ENCODE measurements at places on chromosomes 16 and 17. TPM values are rescaled to one million over a fixed set of nuclear protein-coding genes. Genes with fewer than 3 reads are reported as not detected.

Gene C16orf87
- 11.7 TPM for total RNA-seq

Gene GHDC
- total RNA-seq = 37.4 TPM

Gene MT1E
- total RNA-seq = not detected

Gene MAPT
- total RNA-seq = 1.6 TPM

Gene ADAP2
- total RNA-seq = 2.1 TPM

Gene SMARCD2
- total RNA-seq = 46.7 TPM

Gene DHRS7B
- 15.3 TPM for total RNA-seq

DNA sequence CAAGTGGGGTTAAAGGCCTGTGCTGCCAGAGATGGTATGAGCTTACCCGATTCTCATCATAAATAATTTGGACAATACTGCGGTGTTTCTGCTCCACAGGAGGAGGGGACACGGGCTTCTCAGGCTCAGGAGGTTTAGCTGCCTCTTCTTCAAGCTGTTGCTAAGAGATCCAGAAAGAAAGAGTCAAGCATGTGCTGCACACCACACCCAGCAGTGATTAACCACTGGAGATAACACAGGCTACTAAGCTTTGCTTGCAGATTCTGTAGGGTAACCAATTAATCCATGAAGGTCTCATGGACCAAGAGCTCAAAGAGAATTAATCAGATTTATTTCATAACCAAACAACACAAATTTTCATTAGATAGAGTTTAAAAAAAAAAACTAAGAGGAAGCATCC is 56.6 kb downstream of the NCOR1 start:
- no peaks in the 10 kb centered on the region for H3K4me1 ChIP-seq
- H3K27me3 ChIP-seq = no peaks in the 10 kb centered on the region
- no peak overlapping the region for H3K4me3 ChIP-seq
- peaks cover 15% of the 10 kb centered on the region for H3K36me3 ChIP-seq

GRCh38 chr17:41784207-41784744 is 2.2 kb downstream of the JUP start:
- H3K4me1 ChIP-seq = peaks cover 54% of the 10 kb centered on the region
- H3K27me3 ChIP-seq = no peaks in the 10 kb centered on the region
- H3K27ac ChIP-seq = peak overlapping the region; percentile 93
- DNase-seq = peak; percentile 90
- H3K36me3 ChIP-seq = peaks cover 91% of the 10 kb centered on the region
- H3K4me3 ChIP-seq = peak overlapping the region; percentile 95

DNA sequence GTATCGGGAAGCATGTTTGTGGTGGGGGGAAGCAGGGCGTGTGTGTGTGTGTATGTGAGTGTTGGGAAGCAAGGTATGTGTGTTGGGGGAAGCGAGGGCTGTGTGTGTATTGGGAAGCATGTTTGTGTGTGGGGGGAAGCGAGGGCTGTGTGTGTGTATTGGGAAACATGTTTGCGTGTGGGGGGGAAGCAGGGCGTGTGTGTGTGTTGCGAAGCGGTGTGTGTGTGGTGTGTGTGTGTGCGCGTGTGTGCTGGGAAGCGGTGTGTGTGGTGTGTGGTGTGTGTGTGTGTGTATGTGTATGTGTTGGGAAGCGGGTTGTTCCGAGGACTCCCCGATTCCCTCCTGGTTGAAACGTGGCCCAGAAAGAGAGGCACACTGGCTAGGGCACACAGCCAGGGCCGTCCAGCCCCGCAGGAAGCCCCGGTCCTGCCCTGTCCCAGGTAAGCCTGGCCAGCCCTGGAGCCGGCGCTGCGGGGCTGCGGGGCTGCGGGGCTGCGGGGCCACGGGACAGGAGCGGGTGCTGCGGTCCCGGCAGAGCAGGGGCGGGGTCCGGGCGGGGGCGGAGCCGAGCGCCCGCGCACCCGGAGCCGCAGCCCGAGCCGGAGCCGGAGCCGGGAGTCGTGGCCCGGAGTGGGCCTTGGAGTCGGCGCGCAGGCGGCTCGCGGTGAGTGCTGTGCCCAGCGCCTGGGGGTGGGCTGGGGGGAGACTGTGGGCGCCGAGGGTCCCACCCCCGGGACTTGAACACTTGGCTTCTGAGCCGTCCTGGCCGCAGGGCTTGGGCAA is at the start of gene NOD2:
TSS of gene NOD2 (plus strand) at position 608 of the 783 bp plus-strand sequence. CDS start 5,890 bp downstream, outside the sequence.
- peak within 1 kb of the TSS; percentile 6 for H3K27ac ChIP-seq
- DNase-seq = peak; percentile 32
- peaks cover 26% of the 10 kb centered on the region for H3K4me1 ChIP-seq
- H3K36me3 ChIP-seq = no peaks in the 10 kb centered on the region
- peaks cover 51% of the 10 kb centered on the region for H3K27me3 ChIP-seq
- H3K4me3 ChIP-seq = peak within 1 kb of the TSS; percentile 63

DNA sequence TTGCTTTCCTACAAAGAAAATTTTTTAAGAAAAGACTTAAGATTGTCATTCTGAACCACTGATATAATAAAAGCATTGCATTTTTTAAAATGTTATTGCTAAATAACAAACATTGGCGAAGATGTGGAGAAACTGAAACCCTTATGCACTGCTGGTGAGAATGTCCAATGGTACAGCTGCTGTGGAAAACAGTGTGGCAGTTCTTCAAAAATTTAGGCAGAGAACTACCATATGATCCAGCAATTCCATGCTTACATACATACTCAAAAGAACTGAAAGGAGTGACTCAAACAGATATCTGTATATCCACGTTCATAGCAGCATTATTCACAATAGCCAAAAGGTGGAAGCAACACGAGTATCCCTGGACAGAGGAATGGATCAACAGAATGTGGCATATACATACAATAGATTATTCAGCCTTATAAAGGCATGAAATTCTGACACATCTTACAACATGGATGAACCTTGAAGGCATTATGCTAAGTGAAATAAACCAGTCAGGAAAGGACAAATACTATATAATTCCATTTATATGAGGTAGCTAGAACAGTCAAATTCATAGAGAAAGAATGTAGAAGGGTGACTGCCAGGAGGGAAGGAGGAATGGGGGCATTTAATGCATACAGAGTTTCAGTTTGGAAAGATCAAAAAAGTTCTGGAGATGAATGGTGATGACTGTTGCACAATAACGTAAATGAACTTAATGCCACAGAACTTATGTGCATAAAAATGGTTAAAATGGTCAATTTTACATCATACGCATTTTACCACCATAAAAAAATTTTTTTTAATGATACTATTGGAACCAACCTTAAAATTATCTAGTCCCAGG is 92.1 kb downstream of the CACNG1 start:
- peaks cover 9% of the 10 kb centered on the region for H3K4me1 ChIP-seq
- H3K27ac ChIP-seq = no peak overlapping the region
- no peak for DNase-seq
- no peak overlapping the region for H3K4me3 ChIP-seq

GRCh38 chr16:7888411-7888810 is 555.8 kb downstream of the RBFOX1 start:
- no peaks in the 10 kb centered on the region for H3K27me3 ChIP-seq
- H3K4me3 ChIP-seq = no peak overlapping the region
- no peak overlapping the region for H3K27ac ChIP-seq

GRCh38 chr17:82056729-82057621 is 5.3 kb downstream of the GPS1 start:
- H3K27ac ChIP-seq = no peak overlapping the region
- peaks cover 84% of the 10 kb centered on the region for H3K36me3 ChIP-seq
- no peak overlapping the region for H3K4me3 ChIP-seq
- no peak for DNase-seq
- H3K27me3 ChIP-seq = no peaks in the 10 kb centered on the region
- no peaks in the 10 kb centered on the region for H3K4me1 ChIP-seq

DNA sequence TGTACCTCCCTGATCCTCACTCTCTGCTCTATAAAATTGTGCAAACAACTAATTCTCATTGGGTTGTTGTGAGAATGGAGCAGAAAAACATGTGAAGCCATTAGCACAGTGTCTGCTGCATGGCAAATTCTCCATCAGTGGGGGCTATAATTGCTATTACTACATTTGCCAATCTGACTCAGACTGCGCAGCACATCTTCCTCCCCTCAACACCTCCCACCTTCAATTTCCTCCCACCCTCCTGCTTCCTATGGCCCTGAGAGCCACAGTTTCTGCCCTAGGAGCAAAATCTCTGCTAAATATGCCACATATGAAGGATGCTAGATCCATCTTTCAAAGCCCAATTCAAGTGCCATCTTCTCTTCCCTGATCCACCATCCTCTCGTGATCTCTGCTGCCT is 37.0 kb downstream of the ABCC12 start:
- no peaks in the 10 kb centered on the region for H3K4me1 ChIP-seq
- peaks cover 43% of the 10 kb centered on the region for H3K27me3 ChIP-seq
- no peak overlapping the region for H3K27ac ChIP-seq
- no peak overlapping the region for H3K4me3 ChIP-seq
- DNase-seq = no peak

- H3K4me3 ChIP-seq = peak overlapping the region; percentile 38
- H3K27ac ChIP-seq = peak overlapping the region; percentile 42
- H3K27me3 ChIP-seq = peaks cover 27% of the 10 kb centered on the region
- DNase-seq = peak; percentile 88
- peaks cover 9% of the 10 kb centered on the region for H3K4me1 ChIP-seq
Observed at GRCh38 chr16:66954097-66954659, 6.9 kb upstream of the CES3 start.

DNA sequence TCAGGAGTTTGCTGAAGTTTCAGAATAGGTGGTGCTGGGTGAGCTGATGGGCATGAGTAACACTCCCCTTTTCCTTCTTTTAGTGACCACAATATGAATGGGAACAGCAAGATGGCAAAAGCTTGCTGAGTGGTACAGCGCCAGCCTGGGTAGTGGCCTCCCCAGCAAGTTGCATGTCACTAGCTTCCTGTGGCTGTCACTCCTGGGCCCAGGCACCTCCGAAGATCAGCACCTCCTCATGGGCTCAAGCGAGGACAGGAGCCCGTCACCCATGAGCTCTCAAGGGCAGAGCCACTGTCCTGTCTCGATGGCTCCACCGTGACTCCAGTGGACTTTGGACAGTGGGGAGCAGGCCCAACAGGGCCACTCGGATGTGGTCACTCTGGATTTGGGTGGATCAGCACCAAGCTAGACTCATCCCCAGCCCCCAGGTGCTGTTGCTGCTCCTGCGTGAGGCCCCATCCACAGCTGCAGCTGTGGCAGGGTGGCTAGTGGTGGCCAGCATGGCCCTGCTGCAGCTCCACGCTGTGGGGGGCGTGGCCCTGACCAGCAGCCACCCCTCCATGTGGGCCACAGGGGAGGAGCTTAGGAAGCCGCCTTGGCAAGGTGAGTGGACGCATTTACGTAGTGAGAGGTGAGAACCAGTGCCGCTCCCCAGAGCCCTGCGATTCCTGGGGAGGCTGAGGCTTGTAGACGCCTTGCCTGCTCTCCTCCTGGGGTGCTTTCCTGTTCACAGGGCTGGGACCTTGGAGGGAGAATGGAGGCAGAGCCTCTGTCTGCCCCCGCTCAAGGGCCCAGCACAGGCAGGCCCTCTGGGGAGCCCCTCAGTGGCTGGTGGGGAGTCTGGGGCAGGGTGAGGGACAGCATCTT is 13.6 kb upstream of the DNASE1 start:
- no peak overlapping the region for H3K27ac ChIP-seq
- peaks cover 23% of the 10 kb centered on the region for H3K4me1 ChIP-seq
- H3K36me3 ChIP-seq = peaks cover 21% of the 10 kb centered on the region
- no peak for DNase-seq
- H3K27me3 ChIP-seq = no peaks in the 10 kb centered on the region
- H3K4me3 ChIP-seq = no peak overlapping the region

- no peak overlapping the region for H3K27ac ChIP-seq
- no peak overlapping the region for H3K4me3 ChIP-seq
- H3K36me3 ChIP-seq = no peaks in the 10 kb centered on the region
- no peaks in the 10 kb centered on the region for H3K4me1 ChIP-seq
- no peak for DNase-seq
Observed at GRCh38 chr17:22374741-22375140, 682.4 kb downstream of the KCNJ18 start.

GRCh38 chr17:57966875-57967274 is 11.7 kb upstream of the CUEDC1 start:
- H3K36me3 ChIP-seq = no peaks in the 10 kb centered on the region
- DNase-seq = no peak
- no peak overlapping the region for H3K27ac ChIP-seq
- H3K4me1 ChIP-seq = peaks cover 5% of the 10 kb centered on the region

DNA sequence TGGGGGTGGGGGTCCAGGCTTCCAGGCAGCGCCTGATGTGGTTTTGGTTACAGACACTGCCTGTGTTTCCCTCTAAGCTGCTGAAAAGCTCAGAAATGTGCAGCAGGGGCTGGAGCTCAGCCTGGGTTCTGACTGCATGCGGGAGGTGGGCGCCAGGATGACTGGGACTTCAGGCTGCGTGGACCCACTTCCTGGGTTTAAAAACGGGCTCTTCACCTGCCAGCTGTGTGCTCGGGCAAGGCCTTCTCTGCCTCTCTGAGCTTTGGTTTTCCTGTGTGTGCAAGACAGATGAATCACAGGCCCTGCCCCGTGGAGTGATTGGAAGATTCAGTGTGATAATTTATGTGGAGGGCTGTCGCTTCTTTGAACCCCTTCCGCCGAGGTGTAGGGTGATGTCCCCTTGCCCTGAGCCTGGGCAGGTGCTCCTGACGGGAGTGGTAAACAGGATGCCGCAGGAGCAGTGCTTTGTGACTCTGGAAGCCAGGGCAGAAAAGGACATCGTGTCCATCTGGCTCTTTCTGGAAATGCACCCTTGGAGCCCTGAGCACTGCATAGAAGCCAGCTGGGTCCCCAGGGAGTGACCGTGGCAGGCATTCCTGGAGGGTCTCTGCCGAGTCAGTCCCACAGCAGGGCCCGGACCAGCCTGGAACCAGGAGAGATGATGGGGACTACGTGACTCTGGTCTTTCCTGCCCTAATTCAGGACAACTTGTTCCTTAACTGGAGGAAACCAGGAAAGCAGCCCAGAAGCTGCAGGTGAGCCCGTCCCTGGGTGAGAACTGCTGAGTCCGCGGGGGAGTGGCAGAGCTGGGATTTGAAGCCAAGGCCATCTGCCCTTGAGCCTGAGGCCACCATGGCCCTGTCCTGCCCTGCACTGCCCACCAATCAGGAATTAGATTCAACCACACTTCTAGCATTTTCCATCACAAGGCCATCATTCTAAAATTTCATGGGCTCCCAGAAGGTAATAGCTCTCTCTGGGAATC is 28.5 kb upstream of the SLC7A5 start:
- peaks cover 16% of the 10 kb centered on the region for H3K27me3 ChIP-seq
- H3K4me3 ChIP-seq = no peak overlapping the region
- H3K36me3 ChIP-seq = no peaks in the 10 kb centered on the region
- DNase-seq = no peak

DNA sequence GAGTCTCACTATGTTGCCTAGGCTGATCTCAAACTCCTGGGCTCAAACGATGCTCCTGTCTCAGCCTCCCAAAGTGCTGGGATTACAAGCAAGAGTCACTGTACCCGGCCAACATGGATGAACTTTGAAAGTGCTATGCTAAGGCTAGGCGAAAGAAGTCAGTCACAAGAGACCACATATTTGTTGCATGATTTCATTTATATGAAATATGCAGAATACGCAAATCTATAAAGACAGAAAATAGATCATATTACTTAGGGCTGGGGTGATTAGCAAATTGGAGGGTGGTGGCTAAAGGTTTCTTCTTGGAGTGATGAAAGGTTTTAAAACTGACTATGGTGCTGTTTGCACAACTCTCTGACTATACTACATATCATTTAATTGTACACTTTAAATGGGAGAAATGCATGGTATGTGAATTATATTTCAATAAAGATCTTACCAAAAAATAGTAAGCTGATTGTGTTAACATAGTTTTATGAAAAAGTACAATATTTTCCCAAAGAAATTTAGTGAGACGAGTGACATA is 1.2 kb upstream of the FLYWCH1 start:
- no peak overlapping the region for H3K27ac ChIP-seq
- peaks cover 7% of the 10 kb centered on the region for H3K27me3 ChIP-seq
- DNase-seq = no peak
- H3K4me1 ChIP-seq = peaks cover 31% of the 10 kb centered on the region
- H3K4me3 ChIP-seq = no peak overlapping the region

All from Calu3 (cell line).